Heart left ventricle (tissue), 16 donors: ENCODE measurements at places on chromosomes 3 and 15.

- DNase-seq: no peak
Measured at GRCh38 chr3:113754494-113755159, 7.8 kb downstream of the ATP6V1A start.

DNA sequence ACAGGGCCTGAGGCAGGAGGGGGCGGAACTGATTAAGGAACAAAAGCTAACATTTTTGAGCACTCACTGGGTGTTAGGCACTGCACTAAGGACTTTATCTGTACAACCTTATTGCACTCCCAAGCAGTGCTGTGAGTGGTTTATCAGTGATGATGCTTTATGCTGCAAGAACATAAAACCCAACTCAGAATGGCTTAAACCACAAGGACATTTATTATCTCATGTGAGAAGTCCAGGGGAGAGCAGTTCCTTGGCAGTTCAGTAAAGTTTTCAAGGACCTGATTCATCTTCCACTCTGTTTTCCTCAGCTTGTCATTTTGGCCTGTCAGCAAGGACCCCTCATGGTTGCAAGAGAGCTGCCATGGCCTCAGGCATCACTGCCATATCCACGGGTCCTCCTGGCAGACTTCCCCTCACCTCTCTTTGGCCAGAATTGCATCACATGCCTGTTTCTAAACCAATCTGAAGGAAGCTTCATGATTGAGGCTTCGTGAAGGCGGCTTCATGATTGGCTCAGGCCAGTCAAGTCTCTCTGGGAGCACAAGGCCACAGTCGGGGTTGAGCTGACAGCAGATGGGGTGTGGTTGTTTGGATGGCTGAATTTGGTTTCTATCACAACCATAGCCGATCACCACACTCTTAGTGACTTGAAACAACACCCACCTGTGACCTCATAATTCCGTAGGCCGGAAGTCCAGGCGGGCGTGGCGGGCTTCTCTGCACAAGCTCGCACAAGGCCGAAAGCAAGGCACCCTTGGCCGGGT is 15.8 kb downstream of the EFCC1 start:
- peak; percentile 82 for DNase-seq

DNA sequence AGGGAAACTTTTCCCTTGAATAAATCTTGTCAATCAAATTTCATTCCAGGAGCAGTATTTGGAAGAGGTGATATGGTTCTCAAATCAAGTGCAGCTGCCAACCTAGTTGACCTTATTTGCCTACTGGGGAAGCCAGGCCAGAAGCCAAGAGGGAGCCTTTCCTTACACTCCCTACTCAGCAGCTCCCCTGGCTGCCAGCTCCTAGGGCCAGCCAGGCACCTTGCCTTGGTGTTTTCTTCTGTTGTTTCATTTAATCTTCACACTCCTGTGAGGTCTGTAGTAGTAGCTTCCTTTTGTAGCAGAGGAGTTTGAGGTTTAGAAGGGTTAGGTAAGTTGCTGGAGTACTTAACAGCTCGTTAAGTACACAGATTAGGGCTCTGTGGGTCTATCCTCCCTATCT is 22.6 kb downstream of the MKRN2OS start:
- DNase-seq: no peak

GRCh38 chr3:115279939-115280338 is 132.9 kb upstream of the ZBTB20 start:
- DNase-seq: no peak

DNA sequence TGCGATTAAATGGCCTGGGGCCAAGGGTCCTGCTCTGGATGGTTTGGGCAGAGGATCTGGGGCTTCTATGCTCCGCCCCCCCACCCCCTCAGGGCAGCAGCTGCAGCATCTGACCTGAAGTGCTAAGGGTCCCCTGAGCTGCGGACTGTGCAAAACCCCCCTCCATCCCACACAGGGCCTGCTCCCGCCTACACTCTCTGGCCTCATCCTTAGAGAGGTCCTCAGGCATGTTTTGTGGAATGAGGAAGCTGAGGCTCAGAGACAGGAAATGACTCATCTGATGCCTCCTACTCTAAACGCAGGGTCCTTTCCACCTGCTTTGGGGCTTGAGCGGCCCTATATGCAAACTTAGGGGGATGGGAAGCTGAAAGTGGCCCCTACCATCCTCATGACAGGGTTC is 59.5 kb upstream of the CTSH start:
- no peak for DNase-seq

DNA sequence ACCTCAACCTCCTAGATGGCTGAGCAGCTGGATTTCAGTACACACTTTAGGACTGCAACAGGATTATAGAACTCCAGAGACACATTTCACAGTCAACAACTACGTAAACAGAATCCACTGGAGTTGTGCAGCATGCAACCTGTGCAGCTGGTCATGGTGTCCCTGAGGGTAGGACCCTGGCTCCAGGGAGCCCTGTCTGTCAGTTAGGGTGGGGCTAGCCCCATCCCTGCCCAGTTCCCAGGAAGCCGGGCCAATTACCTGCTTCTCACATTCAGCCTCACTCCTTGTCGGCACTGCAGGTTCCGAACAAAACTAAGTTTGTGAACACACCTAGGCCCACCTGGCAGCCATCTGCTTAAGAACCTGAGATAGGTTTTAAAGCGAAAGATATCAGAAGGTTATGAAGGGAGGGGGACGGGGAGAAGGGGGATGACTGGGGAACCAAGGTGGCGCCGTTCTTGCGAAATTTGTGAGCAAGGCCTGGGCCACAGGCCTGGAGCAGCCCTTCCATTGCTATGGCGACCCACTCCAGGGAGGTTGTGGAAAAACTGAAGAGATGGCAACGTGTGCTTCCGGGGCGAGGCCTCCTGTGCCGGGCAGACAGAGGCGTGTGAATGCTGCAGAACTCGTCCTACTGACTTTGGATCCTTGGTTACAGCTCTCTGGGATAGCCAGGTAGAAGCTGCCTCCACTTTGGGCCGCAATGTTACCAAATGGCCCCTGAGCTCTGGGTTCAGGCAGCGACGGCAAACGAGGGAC is 25.3 kb downstream of the ACSBG1 start:
- DNase-seq: peak; percentile 42

DNA sequence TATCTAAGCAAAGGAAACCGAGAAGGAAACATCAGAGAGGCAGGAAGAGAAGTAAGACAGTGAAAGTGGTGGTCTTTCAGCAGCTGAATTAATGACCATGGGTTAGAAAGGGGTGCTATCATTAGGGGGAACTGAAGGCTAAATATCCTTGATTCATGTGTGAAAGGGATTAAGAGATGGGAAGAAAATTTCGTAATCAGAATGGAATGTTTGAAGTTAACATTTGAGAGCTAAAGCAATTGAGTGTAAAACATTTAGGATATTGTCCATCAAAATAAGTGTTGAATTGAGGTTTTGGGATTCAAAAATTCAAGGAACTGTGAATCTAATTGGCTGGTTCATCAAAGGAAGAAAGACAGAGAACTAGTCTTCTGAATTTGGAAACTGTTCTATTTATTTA is 4.1 kb upstream of the ECT2 start:
- DNase-seq: no peak

DNA sequence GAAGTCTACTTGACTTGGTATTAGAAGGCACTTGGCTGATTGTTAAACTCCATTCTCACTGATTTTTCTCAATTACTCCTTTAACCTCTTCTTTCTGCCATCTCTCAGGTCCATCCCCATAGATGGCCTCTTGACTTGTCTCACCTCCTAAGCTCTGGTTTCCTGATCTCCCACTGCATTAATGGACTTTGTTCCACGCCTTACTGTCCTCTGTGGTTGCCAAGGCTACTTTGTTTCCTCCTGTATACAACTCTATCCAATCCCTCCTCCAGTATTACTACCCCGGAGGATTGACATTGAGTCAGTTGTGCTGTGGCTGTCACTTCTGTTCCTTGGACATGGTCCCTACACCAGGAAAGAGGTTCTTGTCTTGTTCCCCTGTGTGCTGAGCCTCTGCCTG is 10.6 kb upstream of the GLCE start:
- no peak for DNase-seq

- no peak for DNase-seq
Measured at GRCh38 chr15:77012868-77013267, 17.9 kb downstream of the PSTPIP1 start.

- no peak for DNase-seq
Measured at GRCh38 chr3:72151465-72152238, 366.7 kb upstream of the PROK2 start.

- DNase-seq: no peak
Measured at GRCh38 chr15:86522721-86523120, 443.1 kb downstream of the AGBL1 start.

DNA sequence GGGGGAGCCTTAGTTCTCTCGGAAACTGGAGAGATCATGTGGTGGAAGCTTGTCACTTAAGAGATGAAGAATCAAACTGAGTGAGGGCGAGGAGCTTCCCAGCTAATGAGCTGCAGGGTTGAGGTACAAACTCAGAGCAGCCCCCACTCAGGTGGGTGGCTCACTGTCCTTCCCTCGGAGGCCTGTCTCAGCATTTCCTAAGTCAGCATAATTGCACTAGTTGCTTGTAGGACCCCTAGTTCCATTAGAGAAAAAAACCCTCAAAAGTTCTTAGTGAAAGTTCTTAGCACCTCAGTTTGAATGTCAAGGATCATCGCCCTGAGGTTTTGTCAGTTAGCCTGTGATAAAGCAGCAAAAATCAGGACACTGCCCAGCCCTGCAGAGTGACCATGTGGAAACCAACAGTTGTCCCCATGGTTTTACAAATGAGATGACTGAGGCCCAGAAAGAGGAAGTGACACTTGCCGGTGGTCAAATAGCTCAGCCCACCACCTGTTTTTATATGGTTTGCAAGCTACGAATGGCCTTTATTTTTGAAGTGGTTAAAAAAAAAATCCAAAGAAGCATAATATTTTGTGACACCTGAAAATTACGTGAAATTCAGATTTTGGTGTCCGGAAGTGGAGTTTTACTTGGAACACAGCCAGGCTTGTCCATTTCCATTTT is 11.9 kb downstream of the SMAD6 start:
- DNase-seq: no peak

DNA sequence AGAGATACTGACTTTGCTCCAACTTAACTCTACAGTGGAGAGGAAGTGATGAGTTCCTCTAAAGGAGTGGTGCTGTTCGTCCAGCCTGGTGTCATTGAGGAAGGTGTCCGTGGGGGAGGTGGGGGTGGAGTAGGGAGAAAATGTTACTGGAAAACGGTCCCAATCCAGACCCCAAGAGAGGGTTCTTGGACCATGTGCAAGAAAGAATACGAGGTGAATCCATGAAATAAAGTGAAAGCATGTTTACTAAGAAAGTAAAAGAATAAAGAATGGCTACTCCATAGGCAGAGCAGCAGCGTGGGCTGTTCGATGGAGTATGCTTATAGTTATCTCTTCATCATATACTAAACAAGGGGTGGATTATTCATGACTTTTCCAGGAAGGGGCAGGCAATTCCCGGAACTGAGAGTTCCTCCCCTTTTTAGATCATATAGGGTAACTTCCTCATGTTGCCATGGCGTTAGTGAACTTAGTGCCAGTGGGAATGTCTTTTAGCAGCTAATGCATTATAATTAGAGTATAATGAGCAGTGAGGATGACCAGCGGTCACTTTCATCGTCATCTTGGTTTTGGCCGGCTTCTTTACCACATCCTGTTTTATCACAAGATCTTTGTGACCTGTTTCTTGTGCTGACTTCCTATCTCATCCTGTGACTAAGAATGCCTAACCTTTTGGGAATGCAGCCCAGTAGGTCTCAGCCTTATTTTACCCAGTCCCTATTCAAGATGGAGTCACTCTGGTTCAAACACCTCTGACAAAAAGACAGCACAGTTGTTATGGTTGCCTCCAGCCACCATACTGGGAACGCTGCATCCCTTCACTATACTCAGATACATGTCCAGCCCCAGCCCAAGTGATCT is 38.6 kb downstream of the CLEC3B start:
- no peak for DNase-seq

DNA sequence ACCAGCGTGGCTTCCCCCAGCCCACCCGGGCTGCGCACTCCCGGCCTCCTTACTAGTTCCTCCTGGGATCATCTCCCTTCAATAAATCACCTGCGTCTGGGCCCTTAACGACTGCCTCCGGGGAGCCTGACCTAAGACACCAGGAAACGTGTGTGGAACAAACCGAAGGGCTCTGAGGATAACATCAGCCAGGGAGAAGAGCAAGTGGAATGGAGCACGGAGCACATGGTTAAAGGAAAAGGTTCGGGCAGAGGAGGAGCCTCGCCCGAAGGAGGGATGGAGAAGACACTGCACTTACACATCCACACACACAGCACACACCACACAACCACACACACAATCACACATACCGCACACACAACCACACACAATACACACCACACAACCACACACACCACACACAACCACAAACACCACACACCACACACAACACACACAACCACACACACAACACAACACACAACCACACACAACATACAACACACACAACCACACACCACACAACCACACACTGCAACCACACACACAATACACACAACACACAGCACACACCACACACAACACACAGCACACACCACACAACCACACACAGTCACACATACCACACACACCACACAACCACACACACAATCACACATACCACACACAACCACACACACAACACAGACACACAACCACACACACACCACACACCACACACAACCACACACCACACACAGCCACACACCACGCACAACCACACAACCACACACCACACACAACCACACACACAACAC is 24.7 kb downstream of the CPN2 start:
- no peak for DNase-seq

- peak; percentile 59 for DNase-seq
Measured at GRCh38 chr15:85362436-85363081, 17.8 kb upstream of the AKAP13 start.

- DNase-seq: no peak
Measured at GRCh38 chr3:26018889-26019288, 229.0 kb downstream of the OXSM start.

GRCh38 chr3:24401090-24401810 is 93.4 kb downstream of the THRB start:
- no peak for DNase-seq

DNA sequence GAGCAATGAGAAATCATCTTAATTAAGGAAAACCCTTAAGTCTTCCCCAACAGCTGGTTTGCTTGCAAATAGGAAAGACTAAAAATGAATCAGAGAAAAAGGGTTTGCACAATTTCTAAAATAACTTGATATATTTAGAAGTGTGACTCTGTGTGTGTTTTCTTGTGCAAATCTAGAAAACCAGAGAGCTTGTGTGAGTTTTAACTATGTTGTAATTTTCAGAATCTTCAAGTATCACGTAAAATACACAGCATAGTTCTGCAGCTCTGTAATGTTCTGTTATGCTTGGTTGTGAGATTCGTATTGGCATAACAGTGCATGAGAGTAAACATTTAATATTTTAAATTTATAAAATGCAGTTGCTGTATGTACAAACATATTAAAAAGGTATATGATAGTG is 74.7 kb upstream of the GAP43 start:
- DNase-seq: no peak

DNA sequence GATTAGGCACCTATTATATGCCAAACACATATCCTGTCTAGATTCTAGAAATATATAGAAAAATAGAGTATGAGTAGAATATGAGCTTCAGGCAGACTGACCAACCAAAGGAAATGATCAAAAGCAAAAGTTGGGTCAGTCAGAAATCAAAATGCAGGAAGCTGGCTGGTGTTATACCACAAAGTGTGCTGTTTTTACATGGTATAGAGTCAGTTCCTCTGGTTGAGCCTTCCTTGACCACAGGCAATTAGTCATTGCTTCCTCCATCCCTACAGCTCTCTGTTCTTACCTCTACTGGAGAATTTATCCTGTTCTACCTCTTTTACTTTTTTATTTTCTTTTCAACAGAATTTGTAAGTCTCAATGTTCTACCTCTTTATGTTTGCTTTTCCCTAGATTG is 149.8 kb downstream of the TMCO5A start:
- no peak for DNase-seq
